ENCODE measurements at places on chromosomes 2 and 18. TPM values are rescaled to one million over a fixed set of nuclear protein-coding genes. Genes with fewer than 3 reads are reported as not detected.

GRCh38 chr2:170350929-170351826, 173.2 kb downstream of the MYO3B start:
- DNase-seq = peak; percentile 28
- H3K27ac ChIP-seq = no peak overlapping the region
- H3K27me3 ChIP-seq = no peaks in the 10 kb centered on the region
- no peaks in the 10 kb centered on the region for H3K36me3 ChIP-seq

DNA sequence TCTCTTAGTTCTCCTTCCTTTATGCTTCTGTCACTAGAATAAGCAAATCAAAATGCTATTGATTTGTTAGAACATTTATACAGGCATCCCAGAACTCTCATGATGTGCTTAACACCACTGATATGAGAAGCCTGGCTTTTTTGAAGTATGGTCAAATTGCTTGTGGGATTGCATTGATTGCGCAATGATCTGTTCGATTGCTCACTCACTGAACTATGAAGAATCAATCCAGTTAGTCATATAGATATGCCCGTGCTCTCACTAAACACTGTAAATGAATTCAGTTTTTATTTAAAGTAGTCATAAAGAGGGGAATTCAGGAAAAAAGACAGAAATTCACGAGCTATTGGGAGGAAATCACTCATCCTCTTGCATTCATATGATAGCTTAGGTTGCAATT, 1237.8 kb downstream of the SUCLG1 start:
- no peaks in the 10 kb centered on the region for H3K36me3 ChIP-seq
- H3K4me3 ChIP-seq = no peak overlapping the region
- H3K27ac ChIP-seq = no peak overlapping the region
- H3K27me3 ChIP-seq = no peaks in the 10 kb centered on the region
- peak; percentile 30 for DNase-seq

GRCh38 chr2:62498739-62499138, 7.3 kb downstream of the TMEM17 start:
- no peak for DNase-seq
- H3K27me3 ChIP-seq = no peaks in the 10 kb centered on the region
- H3K27ac ChIP-seq = no peak overlapping the region
- no peaks in the 10 kb centered on the region for H3K4me1 ChIP-seq
- H3K4me3 ChIP-seq = no peak overlapping the region

DNA sequence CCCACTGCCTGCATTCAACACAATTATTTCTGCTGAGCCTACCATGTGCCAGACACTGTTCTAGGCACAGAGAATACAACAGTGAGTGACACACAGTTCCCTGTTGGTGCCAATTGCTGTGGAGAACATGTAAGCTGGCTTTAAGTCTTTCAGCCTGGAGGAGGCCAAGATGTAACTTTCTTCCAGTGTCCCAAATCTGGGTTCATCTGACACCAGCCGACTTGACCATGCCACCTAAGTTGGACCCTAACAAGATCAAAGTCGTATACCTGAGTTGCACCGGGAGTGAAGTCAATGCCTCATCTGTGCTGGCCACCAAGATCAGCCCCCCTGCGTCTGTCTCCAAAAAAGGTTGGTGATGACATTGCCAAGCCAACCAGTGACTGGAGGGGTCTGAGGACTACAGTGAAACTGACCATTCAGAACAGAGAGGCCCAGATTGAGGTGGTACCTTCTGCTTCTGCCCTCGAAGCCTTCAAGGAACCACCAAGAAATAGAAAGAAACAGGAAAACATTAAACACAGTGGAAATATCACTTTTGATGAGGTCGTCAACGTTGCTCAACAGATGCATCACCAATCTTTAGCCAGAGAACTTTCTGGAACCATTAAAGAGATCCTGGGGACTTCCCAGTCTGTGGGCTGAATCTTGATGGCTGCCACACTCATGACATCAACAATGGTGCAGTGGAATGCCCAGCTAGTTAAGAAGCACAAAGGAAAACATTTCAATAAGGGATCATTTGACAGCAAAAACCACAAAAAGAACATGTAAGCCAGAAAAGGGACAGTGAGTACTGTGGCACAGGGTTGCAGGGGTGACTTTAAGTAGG, 6.3 kb downstream of the TRABD2A start:
- no peaks in the 10 kb centered on the region for H3K4me1 ChIP-seq
- no peak overlapping the region for H3K4me3 ChIP-seq
- H3K27me3 ChIP-seq = no peaks in the 10 kb centered on the region
- DNase-seq = no peak
- H3K36me3 ChIP-seq = no peaks in the 10 kb centered on the region

DNA sequence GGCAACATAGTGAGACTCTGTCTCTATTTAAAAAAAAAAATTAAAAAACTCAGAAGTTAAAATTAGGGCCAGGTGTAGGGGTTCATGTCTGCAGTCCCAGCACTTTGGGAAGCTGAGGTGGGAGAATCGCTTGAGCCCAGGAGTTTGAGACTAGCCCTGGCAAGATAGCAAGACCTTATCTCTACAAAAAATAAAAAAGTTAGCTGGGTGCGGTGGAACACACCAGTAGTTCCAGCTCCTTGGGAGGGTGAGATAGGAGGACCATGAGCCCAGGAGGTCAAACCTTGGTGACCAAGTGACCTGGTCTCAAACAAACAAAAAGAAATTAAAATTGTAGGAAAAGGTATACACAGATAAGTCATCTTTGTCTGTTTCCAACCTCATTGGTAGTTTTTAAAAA, 11.3 kb downstream of the TTLL4 start:
- H3K27me3 ChIP-seq = no peaks in the 10 kb centered on the region
- H3K4me1 ChIP-seq = peaks cover 12% of the 10 kb centered on the region
- peaks cover 6% of the 10 kb centered on the region for H3K36me3 ChIP-seq

- no peak overlapping the region for H3K27ac ChIP-seq
- no peaks in the 10 kb centered on the region for H3K36me3 ChIP-seq
- no peak overlapping the region for H3K4me3 ChIP-seq
- H3K27me3 ChIP-seq = no peaks in the 10 kb centered on the region
- H3K4me1 ChIP-seq = peaks cover 29% of the 10 kb centered on the region
- no peak for DNase-seq
Observed at GRCh38 chr2:217063238-217063755, 203.4 kb upstream of the TNP1 start.

GRCh38 chr2:241864168-241864849, 5.2 kb upstream of the RTP5 start:
- H3K4me1 ChIP-seq = no peaks in the 10 kb centered on the region
- no peaks in the 10 kb centered on the region for H3K27me3 ChIP-seq
- no peak overlapping the region for H3K27ac ChIP-seq
- H3K36me3 ChIP-seq = no peaks in the 10 kb centered on the region

DNA sequence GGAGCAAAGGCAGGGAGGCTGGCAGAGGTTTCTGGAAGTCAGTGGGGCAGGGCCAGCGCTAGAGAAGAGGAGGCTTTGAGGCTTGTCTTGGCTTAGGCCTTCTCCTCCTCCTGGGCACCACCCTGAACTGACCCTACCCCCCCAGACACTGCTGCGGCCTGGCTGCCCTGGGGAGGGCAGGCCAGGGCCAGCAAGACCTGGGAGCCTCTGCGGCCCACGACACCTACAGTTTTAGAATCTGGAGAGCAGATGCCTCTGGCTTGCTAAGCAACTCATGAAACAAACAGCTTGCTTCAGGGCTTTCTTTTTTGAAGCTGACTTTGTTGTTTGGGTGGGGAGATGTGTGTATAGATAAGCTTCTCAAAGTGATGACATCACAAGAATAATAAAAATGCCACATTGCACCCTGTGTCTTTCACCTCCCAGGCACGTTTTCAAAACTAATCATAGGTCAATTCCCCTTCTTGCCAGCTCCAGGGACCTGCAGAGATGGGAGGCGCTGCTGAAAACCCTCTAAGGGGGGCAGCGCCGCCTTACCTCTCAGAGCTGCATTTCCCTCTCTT, 46.2 kb upstream of the SMAD7 start:
- peaks cover 49% of the 10 kb centered on the region for H3K4me1 ChIP-seq
- peak; percentile 66 for DNase-seq
- peak overlapping the region; percentile 96 for H3K27ac ChIP-seq
- no peaks in the 10 kb centered on the region for H3K36me3 ChIP-seq
- no peak overlapping the region for H3K4me3 ChIP-seq

GRCh38 chr2:233799087-233799665, 21.0 kb downstream of the MROH2A start:
- no peak for DNase-seq
- peaks cover 5% of the 10 kb centered on the region for H3K4me1 ChIP-seq
- no peaks in the 10 kb centered on the region for H3K36me3 ChIP-seq
- H3K27me3 ChIP-seq = no peaks in the 10 kb centered on the region

- H3K4me1 ChIP-seq = no peaks in the 10 kb centered on the region
- no peak overlapping the region for H3K27ac ChIP-seq
- H3K27me3 ChIP-seq = no peaks in the 10 kb centered on the region
- no peak for DNase-seq
Observed at GRCh38 chr2:46258937-46259776, 38.0 kb upstream of the EPAS1 start.

GRCh38 chr18:3525870-3526420, 76.0 kb downstream of the TGIF1 start:
- no peak overlapping the region for H3K27ac ChIP-seq
- H3K4me1 ChIP-seq = no peaks in the 10 kb centered on the region
- H3K36me3 ChIP-seq = no peaks in the 10 kb centered on the region
- no peak overlapping the region for H3K4me3 ChIP-seq

- DNase-seq = no peak
- no peaks in the 10 kb centered on the region for H3K36me3 ChIP-seq
- H3K4me1 ChIP-seq = peaks cover 14% of the 10 kb centered on the region
- H3K27ac ChIP-seq = no peak overlapping the region
- no peaks in the 10 kb centered on the region for H3K27me3 ChIP-seq
Observed at GRCh38 chr2:46829231-46829995, 86.2 kb downstream of the MCFD2 start.

DNA sequence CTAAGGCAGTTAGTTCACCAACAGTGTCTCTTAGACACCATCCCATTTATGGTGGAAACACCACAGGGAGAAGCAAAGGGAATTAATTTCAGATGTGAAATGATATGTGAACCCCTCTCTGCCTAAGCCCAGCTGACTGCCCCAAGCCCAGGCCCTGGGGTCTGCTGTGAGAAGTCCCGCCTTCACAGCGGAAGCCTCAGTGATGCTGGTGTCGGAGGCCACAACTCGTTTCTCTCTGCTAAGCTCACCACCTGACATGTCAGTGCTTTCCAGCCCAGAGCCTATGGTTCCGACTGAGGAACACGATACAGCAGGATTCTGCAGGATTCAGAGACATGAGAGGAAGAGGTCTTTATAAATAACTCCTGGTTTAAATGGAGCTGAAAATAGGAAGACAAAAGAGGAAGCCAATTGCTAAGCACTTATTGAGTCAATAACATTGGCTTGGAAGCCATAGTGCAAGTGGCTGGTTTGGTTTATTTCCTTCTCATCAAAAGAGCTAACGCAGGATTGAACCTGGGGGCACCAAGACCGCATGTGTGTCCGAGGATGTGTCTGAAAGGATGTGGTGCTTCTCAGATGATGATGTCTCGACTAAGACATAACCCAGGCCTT, 21.9 kb upstream of the LOXHD1 start:
- H3K4me3 ChIP-seq = no peak overlapping the region
- H3K36me3 ChIP-seq = no peaks in the 10 kb centered on the region
- peaks cover 12% of the 10 kb centered on the region for H3K4me1 ChIP-seq
- no peak for DNase-seq

GRCh38 chr18:59834267-59834666, 65.5 kb upstream of the PMAIP1 start:
- no peaks in the 10 kb centered on the region for H3K4me1 ChIP-seq
- DNase-seq = no peak
- no peak overlapping the region for H3K4me3 ChIP-seq
- no peak overlapping the region for H3K27ac ChIP-seq
- no peaks in the 10 kb centered on the region for H3K36me3 ChIP-seq

GRCh38 chr2:122070241-122070731, 314.8 kb downstream of the TSN start:
- H3K27ac ChIP-seq = no peak overlapping the region
- H3K27me3 ChIP-seq = no peaks in the 10 kb centered on the region
- DNase-seq = peak; percentile 22
- H3K4me3 ChIP-seq = no peak overlapping the region
- H3K4me1 ChIP-seq = no peaks in the 10 kb centered on the region

DNA sequence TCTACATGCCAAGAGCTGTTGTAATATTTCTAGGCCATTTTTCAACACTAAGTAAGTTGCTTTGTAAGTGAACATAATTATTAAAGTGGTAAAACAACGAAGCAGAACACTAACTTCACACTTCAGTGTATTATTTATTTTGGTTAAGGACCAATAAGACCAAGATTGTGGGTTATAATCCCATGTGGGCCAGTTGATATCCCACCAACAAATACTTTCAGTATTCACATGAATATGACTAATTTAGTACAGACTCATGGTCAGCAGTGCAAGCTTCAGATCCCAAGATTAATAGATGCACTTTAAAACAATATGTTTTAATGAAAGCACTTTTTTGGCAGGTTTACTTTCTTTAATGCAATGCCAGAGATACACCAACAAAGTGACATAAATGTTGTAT, 154.3 kb downstream of the LCLAT1 start:
- no peaks in the 10 kb centered on the region for H3K36me3 ChIP-seq
- no peak overlapping the region for H3K27ac ChIP-seq
- H3K27me3 ChIP-seq = no peaks in the 10 kb centered on the region
- DNase-seq = no peak
- no peak overlapping the region for H3K4me3 ChIP-seq

GAD1 gene
- total RNA-seq = 10.6 TPM

STEAP3 gene
- 27.3 TPM for total RNA-seq

CCDC68 gene
- 2.6 TPM for total RNA-seq

RGPD3 gene
- 0.04 TPM for total RNA-seq

Measured in PC-3 (cell line).